ENCODE measurements at places on chromosomes 2 and 18.

DNA sequence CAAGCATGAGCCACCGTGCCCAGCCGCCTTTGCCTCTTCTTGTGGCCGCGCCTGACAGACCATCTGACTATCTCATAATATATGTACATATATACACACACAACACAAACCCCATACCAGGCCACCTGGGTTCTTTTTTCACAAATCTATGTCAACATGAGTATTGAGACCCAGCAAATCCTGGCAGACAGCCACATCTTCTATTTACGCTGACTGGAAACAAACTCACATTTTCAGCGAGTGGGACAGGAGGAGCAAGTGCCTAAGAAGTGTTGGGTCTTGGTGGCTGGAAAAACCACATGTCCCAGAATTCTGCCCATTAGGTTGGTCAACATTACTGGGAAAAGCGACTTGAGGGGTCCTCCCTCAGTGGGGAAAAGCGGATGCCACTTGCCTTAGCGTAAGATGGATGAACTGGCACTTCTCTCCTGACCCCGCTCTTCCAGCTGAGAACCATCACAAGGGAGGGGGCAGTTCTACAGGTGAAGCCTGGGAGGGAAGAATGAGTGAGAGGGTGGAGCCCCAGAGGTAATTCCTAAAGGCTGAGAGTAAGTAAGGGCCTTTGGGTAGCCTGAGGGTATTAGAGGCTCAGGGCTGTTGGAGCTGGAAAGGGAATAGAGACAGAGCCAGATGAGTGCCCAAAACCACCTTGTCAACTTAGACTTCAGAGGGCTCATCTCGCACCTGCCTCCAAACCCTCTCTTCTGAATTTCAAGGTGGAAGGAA, 1.9 kb downstream of the SCYGR3 start:
- DNase-seq: no peak

GRCh38 chr2:121346407-121346806, 61.4 kb upstream of the TFCP2L1 start:
- DNase-seq: no peak

DNA sequence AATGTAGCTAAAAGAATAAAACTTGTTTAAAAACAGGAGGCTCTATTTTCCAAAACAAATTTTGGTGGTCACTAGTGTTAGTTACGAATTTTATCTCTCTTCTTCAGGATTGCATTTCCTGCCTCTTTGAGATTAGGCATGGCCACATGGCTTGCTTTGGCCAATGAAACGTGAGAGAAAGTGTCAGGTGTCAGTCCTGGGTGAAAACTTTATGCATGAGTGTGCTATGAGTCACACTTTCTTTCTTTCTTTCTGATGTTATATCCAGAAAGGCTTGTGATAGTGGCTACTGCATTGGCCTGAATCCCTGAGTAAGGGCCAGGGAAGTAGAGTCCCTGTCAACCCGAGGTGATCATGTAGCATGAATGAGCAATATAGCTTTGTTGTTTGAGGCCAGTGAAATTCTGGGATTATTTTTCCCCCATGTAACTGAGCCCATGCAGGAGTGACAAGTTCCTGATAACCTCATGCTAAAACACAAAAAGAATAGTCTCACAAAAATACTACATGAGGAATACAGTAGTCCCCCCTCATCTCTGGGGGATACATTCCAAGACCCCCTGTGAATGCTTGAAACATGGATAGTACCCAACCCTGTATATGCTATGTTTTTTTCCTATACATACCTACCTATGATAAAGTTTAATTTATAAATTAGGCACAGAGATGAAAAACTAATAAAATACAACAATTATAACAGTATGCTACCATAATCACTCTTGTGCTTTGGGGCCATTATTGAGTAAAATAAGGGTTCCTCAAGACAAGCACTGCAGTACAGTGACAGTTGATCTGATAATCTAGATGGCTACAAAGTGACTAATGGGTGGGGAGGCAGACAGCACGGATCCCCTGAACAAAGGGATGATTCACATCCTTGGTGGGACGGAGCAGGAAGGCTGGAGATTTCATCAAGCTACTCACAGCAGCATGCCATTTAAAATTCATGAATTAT, 109.5 kb downstream of the CDC42EP3 start:
- DNase-seq: peak; percentile 42

DNA sequence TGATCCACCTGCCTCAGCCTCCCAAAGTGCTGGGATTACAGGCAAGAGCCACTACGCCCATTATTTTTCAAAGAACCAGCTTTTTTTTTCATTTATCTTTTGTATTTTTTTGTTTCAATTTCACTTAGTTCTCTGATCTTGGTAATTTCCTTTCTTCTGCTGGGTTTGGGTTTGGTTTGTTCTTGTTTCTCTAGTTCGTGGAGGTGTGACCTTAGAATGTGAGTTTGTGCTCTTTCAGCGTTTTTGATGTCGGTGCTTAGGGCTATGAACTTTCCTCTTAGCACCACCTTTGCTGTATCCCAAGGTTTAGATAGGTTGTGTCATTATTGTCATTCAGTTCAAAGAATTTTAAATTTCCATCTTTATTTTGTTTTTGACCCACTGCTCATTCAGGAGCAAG, 86.7 kb upstream of the MSTN start:
- DNase-seq: no peak

DNA sequence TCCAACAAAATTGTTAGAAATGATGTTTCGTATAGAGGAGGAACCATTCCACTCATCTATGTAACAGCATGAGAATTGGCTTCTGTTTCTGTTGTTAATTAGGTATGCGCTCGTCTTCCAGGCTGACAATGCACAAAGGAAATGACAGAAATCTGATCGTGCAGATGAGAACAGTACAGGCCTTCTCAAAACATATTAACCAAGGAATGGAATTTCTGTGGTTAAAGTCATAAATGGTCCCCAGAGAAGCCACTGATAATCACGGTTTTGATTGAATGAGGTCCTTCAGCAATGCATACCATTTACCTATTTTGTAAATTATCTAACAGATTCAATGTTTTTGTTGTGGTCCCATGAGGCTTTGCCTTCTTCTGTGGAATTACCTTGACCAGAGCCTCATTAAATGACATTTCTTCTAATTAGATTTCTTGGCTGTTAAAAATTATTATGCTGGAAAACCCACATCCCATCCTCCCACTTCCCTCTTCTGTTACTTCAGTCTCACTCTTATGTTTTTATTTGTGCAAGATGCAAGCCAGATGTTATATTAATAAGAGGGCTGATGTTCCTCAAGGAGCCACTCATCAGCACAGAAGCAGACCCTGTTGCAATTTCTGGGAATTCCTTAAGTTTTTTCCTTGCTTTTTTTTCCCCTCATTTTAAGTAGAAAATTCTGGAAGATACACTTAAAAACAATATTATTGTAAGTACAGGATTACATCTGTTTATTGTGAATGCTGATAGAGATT, 395.8 kb downstream of the PID1 start:
- DNase-seq: peak; percentile 60

DNA sequence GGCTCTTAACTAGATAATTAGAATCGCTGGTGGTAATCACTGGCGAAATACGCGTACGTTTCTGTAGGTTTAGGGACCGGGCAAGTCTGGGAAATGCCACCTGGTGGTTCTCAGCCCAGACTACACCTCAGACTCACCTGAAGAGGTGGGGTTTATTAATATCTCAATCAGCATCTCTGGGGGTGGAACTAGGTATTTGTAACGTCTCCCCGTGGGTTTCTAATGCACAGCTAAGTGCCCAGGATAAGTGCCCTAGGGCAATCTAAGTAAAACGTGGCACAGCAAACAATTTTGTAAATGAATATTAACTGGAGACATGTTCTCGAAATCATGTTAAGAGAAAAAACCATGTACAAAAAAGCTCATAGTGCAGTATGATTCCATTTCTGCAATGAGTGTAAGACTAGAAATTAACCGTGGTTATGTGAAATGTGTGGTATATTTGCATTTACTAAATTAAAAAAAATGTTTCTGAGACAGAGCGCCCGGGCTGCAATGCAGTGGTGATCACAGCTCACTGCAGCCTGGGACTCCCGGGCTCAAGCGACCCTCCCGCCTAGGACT, 760 bp upstream of the CNOT11 start:
- DNase-seq: no peak

DNA sequence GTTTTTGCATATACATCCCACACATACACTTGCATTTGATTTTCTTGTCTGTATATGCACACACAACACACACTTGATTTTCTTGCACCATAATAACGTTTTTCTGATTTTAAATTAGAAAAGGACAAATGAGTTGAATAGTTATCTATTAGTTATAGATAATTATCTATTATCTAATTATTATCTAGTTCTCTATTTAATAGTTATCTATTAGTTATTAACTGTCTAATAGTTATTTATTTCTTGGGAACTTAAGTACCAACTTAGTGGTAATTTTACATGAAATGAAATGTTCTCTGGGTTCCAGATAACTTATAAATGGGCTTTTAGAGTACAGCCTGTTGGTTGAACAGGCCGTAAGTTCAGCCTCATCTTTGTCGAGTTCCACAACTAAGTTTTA, 23.0 kb downstream of the INPP4A start:
- DNase-seq: no peak

DNA sequence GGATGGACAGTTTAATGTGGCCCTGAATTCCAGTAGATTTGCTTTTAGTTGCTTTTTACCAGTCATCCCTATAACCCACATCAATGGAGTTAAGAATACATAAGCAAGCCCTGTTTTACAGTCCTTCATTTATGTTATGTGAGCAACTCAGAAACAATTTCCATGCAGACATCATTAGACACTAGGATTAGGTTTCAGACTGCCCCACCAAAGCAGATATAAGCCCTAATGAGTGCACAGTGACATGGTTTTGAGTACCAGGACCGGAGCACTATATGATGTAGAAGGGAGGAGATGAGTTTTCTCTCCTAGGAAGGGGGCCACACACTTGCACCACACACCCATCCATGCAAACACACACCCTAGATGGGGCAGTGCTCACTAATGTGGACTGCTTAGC, 15.5 kb downstream of the KCNS3 start:
- DNase-seq: no peak

GRCh38 chr2:43412114-43412753, 183.6 kb downstream of the THADA start:
- no peak for DNase-seq

GRCh38 chr2:64400105-64400728, 53.7 kb upstream of the LGALSL start:
- no peak for DNase-seq

DNA sequence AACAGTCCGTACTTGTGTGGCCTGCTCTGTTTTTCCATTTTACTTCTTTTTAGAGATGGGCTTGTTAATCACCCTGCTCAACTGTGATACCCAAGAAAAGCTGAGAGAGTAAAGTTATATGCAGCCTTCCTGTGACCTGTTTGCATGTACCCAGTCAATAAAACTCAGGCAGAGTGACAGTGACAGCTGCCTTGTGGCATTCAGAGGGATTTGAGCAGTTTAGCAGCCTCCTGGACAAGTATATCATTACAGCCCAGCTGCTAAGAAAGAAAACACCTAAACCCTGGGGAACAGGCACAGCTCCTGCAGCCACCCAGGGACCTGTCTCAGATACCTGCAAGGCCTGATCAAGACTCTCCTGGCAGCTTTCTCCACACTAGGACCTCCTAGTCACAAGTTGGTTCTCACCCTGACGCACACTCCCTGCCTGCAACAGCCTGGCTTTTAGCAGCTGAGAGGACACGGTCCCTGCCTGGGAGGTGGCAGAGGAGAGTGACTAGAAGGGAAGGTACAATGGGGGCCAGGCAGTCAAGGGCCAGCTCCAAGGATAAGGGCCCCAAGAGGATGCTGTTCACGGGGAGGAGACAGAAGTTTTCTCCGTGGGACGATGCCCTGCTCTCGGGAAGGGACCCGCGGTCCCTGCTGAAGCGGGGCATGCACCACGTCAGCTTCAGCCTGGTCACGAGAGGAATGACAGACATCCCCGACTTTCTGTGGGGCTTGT, at the start of gene LRRC30:
Gene LRRC30, plus strand, starts transcription at position 464 of the 724 bp plus-strand sequence. Its CDS starts 50 bp downstream, at position 514.
- DNase-seq: no peak

GRCh38 chr2:108612514-108613183, 78.4 kb downstream of the LIMS1 start:
- DNase-seq: no peak

DNA sequence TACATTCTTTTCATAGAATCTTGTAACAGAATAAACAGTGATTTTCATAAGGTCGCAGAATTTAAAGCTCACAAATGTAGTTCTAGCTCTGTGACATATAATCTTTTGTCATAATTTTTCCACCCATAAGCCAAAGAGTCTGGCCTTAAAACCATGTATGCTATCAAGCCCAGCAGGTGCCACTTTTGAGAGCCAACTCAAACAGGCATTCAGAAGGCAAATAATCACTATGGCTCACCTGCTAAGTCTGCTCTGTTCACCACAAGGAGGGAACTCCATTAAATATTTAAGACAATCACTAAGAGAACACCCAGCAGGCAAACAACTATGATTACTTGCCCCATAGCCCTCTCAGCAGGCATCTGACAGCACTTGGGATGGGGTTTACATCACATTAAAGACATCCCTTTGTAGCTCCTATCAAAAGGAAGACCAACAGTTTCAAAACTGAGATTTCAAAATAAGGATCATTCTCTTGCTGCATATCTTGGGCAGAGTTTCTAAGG, 241.6 kb downstream of the PDE11A start:
- no peak for DNase-seq

- DNase-seq: no peak
These were observed 39.5 kb downstream of the ZNF804A start for GRCh38 chr2:184637781-184638180.

DNA sequence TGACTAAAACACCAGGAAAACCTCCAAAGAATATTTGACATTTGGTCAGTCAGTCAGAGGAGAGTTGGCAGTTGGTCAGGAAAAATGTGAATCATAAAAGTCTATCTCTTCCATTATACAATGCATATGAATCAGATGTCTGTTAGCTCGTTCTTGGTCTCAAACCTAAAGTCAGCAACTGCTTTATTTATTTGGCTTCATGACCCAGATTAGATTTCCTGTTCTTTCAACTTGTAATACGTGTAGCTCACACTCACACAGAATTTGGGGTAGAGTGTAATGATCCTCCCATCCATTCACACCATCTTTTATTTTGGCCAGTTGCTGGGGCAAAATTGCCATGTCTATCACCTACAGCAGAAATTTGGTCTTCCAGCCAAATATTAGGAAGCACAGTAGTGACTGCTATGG, 81.9 kb upstream of the COL5A2 start:
- peak; percentile 70 for DNase-seq

- no peak for DNase-seq
These were observed 86.5 kb downstream of the VSNL1 start for GRCh38 chr2:17626986-17627385.

- DNase-seq: no peak
These were observed 45.0 kb upstream of the ALPP start for GRCh38 chr2:232333361-232334135.

DNA sequence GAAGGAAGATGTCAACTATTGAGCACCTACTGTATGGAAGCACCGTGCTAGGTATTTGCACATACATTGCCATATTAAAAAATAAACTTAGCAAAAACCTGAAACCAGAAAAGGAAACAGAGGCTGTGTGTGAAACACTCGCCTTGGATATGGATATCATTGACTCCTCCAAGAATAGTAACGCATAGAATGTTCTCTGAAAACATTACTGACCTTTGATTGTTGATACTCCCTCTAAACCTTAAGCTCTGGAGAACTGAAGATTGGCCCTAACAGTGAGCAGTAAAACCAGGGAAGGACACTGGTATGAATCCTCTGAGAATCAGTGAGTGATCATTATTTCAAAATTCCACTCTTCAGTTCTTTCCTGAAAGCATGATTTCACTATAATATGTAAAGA, 236.8 kb downstream of the CDH20 start:
- no peak for DNase-seq
